DMS153 (cell line): ENCODE measurements at places on chromosomes 2 and 18.

GRCh38 chr2:96874198-96874831 lies 4.4 kb upstream of the SEMA4C start:
- DNase-seq: no peak

DNA sequence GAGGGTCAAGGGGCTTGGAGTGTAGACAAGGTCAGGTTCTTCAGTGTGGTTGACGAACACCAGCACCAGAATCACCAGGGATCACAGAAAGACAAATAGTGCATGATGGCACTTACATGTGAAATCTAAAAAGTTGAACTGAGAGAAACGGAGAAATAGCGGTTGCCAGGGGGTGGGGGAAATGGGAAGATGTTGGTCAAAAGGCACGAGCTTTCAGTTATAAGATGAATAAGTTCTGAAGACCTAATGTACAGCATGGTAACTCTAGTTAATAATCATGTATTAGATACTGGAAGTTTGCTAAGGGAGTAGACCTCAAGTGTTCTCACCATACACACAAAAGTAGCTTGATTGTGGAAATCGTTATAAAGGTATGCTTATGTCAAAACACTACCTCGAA lies 43.7 kb upstream of the DARS1 start:
- DNase-seq: no peak

DNA sequence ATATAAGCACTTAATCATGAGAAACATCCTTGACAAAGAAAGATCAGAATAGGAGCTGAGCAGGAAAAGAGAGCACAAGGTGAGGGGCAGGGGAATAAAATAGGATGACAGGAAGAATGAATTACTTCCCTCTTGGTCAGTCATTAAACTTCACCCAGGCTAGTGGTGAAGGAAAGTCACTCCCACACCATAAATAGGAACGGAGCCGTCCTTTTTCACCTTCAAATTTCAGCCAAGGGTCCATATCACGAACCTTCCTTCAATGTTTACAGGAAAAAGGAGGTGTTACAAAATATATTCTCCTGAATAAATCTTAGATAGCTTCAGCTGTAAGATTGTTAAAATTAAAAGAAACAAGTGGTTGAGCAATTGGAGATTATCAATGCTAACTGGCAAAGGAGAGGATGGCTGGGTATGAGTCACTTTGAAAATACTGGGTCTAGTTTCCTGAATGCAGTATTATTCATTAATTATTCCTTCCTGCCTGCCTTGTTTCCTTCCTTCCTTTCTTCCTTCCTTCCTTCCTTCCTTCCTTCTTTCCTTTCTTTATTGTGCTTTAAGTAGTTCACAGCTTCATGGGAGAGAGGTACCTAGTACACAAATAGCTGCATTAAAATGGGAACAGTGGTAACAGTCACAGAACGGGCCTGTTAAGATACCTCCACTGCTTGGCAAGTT lies 292.3 kb upstream of the ID2 start:
- no peak for DNase-seq

- no peak for DNase-seq
These were observed 1.3 kb downstream of the PRPF40A start for GRCh38 chr2:152715854-152716428.

DNA sequence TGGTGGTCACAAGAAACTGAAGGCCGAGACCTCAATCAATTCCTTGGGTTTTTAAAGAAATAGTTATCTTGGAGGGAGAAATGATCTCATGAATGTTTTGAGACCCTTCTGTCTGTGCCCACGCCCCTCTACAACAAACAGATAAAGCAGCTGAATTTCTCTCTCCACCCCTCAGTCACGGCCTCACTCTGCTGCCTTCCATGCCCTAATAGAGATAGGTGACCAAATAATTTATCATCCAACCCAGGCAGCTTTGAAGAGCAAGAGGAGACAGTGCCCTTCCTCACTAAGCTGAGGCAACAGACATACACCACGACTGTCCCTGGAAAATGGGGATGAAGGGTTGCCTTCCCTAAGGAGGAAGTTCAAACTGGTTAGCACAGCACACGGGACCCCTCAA lies 71.2 kb downstream of the LBH start:
- DNase-seq: no peak

DNA sequence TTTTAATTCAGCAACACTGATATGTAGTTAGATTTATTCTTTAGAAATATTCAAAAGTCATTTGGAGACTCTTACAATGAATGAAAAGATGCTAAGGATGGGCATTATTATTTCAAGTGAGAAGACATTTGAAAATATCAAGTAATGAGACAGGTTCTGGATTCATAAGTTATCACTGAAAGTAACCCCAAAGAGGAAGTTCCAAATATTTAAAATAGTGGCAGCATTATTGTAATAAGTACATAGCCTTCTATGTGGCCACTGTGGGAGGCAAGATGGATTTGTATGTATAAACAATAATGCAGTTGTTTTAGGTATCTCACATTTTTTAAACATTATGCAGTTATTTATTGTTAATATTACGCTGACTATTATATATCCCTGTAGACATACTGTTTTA lies 29.7 kb downstream of the ZC3H6 start:
- no peak for DNase-seq

DNA sequence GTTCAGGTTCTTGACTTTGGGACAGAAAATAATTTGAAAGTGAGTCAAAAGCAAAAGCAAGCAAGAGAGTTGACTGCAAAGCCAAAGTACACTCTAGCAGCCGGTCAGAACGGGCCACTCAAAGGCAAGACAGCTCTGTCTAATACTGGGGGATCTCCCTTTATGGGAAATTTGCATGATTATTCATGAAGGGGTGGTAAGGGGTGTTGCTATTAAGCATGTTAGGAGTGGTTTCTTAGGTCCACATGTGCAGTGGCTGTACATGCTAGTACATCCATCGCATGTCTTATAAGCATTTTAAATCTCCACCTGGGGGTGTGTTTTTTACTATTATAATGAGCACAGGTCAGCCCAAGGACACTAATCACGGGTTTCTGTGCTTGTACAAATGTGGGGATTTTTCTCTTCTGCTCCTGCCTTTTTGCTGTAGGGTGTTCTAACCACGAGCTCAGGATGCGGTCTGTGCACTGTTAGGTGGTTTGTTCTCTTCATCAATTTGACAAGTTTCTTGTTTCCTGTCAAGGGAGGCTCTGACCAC lies 60.2 kb upstream of the SPP2 start:
- DNase-seq: no peak

DNA sequence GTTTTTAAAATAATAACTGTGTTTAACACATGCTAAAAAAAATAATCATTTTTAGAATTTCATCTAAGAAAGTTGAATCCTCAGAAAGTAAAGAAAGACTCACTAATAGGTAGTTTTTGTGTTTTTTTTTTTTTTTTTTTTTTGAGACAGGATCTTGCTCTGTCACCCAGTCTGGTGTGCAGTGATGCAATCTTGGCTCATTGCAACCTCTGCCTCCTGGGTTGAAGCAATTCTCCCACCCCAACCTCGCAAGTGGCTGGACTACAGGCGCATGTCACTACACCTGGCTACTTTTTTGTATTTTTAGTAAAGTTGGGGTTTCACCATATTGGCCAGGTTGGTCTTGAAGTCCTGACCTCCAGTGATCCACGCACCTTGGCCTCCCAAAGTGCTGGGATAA lies 7.1 kb downstream of the CKAP2L start:
- no peak for DNase-seq
